ENCODE measurements at places on chromosomes 16 and 17. TPM values are rescaled to one million over a fixed set of nuclear protein-coding genes. Genes with fewer than 3 reads are reported as not detected.

DNA sequence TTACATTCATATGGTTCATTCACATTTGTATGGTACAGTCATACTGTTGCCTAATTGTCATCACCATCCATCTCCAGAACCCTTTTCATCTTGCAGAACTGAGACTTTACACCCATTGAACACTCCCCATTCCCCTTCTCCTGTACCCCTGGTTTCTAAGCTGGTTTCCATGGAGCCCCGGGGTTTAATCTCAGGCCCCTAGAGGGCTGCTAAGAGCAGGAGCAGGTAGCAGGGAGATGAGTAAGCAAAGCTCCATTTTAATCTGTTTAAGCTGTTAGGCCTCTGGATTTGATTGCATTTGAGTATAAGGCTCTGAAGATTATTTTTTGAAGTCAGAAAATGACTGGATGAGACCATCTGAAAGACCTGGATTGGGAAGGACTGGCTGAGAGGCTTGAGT lies 68.5 kb upstream of the RPL38 start:
- DNase-seq, result no peak

Gene KRT32
- total RNA-seq, result not detected

DNA sequence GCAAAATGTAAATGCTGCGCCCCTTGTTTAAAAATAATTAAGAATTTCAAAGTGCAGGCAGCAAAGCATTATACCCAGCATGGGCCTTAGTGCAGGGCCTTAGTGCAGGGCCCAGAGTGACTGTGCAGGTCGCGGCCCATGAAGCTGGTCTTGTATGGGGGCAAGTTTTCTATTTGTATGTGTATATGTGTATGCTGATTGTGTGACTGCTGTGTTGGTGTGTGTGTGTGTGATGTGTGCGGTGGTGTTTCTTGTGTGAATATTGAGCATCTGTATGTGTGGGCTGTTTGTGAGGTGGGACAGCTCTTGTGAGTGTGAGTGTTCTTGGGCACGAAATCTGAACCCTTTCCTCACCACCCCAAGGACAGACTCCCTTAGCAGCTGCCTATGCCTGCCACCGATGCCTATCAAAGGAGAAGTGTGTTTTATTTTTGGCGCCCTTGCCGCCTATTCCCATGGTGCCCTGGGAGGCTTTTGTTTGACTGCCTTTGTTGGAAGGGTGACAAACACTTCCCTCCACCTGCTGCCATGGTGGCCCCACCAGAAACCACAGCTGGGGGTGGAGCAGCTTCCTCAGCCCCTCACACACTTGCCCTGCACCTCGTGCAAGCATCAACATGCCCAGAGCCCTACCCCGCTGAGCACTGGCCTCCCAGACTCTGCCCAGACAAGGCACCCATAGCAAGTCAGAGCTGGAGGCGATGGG lies 18.0 kb downstream of the CCR7 start:
- DNase-seq, result no peak

DNA sequence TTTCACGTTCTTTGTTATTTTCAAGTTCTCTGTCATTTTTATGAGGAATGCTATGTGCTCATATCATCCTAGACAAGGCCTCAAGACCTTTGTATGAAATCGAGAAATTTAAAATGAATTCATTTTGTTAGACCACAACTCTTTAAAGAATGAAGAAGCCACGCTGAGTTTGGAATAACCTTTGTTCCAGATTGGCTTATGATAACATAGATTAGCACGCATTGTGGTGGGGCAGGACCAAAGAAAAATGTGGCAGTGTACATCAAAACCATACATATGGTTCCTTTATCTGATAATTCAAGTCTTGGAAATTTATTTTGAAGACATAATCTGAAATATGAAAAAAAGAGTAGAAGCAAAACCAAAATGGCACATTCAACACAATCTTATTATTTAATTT lies 2.2 kb downstream of the HSD17B2 start:
- no peak for DNase-seq

Gene SLC5A2
- total RNA-seq, result not detected

- DNase-seq, result no peak
Measured at GRCh38 chr17:82317394-82318168, at the start of gene CD7. Gene CD7 (minus strand): TSS chr17:82317608. CDS start chr17:82317495, 113 bp downstream.

DNA sequence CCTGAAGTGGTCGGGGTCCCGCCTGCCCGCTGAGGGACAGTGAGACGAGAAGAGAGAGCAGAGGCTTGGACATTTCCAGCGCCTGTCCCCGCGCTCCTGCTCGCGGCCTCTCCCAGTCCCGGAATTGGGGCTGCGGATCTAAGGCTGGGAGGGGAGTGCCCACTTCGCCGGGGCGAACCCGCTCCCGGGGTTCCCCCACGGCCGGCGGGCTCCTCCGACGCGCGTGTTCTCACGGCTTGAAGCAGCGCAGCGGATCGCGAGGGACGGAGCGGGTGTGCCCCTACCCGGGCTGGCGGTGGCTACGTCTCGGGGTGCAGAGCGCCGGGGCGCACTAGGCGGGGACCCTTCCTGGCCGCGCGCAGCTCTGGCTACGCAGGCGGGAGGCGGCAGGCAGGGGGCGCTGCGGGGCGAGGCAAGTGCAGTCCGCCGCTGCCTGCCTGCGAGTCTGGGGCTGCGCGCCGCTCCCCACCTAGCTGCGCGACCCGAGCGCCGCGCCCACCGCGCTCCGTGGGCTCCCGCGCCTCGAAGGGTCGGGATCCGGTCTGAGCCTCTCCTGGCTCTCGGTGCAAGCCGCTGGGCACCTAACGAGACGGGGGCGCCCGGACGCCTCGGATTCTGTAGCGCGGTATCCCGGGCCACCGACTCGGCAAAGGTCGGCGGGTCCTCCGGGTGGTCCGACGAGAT lies 1.2 kb downstream of the NGFR start:
- DNase-seq, result peak; percentile 82

Gene SEC14L1
- 330 TPM for total RNA-seq

DNA sequence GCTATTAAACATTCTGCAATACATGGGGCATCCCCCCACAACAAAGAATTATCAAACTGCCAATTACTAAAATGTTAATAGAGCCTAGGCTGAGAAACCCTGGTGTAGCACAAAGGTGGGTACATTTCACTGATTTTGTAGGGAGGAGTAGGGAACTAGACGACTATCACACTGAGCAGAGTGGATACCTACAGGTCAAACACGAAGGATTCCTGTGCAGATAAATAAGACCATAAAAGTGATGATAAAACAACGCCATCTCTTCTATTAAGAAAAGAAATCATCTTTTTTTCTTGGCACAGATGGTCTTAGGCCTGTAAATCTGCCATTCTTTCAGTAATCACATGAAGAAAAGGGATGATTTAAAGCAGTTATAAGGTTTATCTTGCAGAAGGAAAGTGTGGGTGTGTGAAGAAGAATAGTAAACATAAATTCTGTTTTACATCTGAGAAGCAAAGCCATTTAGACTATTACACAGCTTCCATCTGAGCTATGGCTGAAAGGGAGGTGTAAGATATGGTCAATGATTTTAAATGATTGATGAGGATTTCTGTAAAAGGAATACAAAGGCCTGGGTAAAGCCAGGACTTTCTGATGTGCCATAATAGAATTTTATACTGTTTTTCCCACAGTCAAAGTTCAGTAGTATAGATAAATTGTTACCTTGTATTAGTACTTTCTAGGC lies 429.4 kb upstream of the GOT2 start:
- no peak for DNase-seq

GRCh38 chr17:45411348-45412105 lies 21.1 kb downstream of the ARHGAP27 start:
- no peak for DNase-seq

Gene CDC6
- total RNA-seq, result 0.56 TPM

DNA sequence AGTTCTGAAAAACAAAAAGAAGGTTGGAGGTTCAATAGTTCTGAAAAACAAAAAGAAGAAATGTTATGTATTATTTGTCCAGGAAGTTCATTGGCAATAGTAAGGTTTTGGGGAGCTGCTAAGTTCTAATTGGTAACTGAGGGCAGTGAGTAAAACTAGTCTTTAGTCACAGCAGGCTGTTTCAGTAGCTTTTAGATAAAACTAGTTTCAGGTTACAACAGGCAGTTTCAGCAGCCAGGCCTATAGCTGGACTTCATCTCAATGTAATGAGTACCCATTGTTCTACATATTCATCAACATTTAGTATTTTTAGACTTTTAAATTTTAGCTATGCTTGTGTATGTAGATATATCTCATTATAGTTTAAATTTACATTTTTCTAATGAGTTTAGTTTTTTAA lies 639.3 kb downstream of the TOX3 start:
- no peak for DNase-seq

GRCh38 chr17:48127371-48128051 lies 19.9 kb downstream of the SNX11 start:
- no peak for DNase-seq

Gene SCRN2
- total RNA-seq, result 52.9 TPM

DNA sequence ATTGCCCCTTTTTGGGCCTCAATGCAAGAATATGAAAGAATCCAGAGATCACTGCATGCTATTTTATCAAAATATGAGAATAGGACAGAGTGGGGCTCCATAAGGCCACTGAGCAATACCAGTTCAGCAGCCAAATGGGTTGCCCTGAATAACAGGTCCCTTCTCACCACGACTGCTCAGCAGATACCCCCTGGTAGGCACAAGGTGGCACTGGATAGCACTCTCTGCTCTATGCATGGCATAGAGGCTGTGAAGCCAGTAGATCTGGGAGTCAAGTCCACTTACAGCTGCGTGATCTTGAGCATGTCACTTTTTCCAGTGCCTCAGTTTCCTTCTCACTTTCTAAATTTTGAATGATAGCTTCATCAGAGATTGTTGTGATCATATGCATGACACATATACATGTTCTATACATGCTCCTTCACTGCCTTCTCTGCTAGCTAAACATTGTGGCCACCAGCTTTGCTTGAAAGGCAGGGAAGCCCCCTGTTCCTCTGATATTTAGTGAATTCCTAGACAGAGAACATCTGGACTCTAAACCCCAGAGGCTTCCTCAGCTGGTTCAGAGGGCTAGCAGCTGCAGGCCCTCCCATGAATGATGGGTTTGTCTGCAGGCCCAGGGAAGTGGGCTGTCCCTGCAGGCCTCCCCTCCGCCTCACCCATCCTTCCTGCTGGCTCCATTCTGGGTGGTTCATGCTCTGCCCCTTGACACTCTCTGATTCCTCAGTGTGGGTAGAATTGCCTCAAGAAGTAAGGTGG lies 84.9 kb upstream of the ASIC2 start:
- no peak for DNase-seq

DNA sequence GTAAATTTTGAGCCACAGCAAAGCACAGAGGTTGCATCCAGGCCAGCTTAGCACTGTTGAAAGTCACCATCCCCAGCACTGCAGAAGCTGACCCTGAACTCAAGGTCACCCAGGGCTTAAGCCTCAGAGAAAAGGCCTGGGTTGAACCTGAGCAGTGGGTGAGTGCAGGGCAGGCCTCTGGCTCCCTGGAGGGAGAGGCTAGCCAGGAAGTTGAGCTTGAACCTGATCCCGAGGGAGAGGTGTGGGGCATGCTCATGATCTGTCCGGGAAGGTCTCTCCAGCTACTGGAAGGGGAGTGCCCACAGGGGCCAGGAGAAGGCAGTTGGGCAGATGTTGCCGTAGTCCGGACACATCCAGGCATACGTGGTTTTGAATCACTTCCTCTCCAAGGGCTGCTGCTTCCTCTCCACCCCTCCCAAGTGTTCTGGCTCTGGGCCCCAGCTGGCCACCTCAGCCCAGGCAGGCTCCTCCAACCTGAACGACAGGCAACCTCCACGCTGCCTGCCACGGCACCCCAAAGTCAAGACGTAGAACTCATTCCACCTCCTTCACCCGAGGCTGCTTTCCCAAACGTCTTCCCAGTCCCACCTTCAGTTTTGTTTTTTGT lies 18.4 kb downstream of the CARHSP1 start:
- no peak for DNase-seq

DNA sequence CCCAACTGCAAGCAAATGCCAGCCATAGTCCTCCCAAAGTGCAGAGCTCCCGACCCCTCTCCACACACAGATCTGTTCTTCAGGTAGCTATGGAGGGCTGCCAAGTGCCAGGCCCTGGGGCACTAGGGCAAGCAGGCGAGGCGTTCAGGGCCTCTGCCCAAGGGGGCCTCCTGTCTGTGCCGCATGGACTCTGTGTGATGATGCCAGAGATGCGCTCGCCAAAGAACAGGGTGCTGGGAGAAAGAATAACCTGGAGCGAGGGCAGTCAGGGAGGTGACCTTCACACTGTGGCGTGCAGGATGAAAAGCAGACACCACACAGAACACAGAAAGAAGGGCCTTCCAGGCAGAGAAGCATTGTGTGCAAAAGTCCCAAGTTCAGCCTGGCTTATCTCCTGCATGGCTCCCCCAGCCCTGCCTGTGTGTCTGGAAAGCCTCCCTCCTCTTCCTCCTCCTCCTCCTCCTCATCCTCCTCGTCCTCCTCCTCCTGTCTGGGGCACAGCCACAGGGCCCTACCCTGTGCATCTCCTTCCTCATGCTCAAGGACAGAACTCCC lies 44.2 kb downstream of the PEMT start:
- no peak for DNase-seq

Gene TVP23A
- total RNA-seq, result 1.5 TPM

- no peak for DNase-seq
Measured at GRCh38 chr16:14608111-14608566, 21.9 kb downstream of the PARN start.

Gene CDR2
- 25.5 TPM for total RNA-seq

GRCh38 chr17:83148317-83149028 lies 69.1 kb downstream of the METRNL start:
- no peak for DNase-seq

Data from omental fat pad (tissue), 4 donors.